Muscle of leg (tissue), 16 donors: ENCODE measurements at places on chromosomes 4 and X. TPM values are rescaled to one million over a fixed set of nuclear protein-coding genes. Genes with fewer than 3 reads are reported as not detected.
A peak's percentile ranks its signal among the peaks of the same experiment; 100 is the strongest.

DNA sequence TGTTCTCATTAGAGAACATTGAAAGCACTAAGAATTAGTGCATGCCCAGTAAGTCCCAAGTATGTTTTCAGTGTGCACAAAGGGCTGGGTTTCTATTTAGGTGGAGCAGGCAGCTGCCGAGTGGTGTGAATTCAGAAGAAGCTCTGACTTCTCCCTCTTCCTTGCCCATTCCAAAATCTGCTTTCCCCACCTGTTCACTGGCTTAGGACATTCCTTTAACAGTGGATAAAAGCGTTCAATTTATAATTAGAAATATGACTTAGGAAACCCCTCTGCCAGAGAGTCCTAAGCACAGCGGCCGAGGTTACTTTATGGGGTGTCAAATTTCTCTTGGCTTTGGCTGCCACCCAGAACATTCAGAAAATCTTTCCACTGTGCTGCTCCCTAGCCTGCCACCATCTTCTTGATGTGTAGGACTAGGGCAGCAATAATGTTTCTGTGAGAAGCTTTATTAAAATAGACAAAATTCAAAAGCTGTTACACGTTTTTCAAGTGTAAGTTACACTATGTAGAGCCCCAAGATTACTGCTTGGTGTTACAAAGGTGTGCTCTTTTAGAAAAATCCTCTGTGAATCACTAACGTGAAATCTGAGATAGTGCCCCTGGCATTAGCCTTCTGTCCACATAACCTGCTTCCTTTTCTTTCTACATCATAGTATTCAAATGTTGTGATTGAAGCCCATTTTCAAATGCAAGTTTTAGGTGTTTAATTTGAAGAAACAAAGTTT lies 191.6 kb upstream of the ANKRD50 start:
- H3K4me1 ChIP-seq = peaks cover 9% of the 10 kb centered on the region
- no peaks in the 10 kb centered on the region for H3K36me3 ChIP-seq
- H3K27me3 ChIP-seq = no peaks in the 10 kb centered on the region
- peak; percentile 94 for DNase-seq

Gene AKAP17A
- total RNA-seq = 19.9 TPM

Gene COL25A1
- total RNA-seq = 9.7 TPM

DNA sequence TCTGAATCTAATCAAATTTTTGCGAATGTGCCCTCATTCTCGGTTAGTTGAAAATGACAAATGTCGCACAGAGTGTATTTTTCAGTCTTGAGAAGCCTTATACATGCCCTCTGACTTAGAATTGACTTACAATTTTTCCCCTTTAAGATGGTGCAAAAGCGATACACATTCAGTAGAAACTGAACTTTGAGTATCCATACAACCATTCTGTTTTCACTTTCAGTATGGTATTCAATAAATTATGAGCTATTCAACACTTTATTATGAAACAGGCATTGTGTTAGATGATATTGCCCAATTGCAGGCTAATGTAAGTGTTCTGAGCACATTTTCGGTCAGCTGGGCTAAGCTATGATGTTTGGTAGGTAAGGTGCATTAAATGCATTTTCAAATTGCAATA lies 43.4 kb downstream of the SLC9A7 start:
- H3K27ac ChIP-seq = no peak overlapping the region
- H3K4me1 ChIP-seq = peaks cover 2% of the 10 kb centered on the region
- no peaks in the 10 kb centered on the region for H3K36me3 ChIP-seq
- H3K4me3 ChIP-seq = no peak overlapping the region

DNA sequence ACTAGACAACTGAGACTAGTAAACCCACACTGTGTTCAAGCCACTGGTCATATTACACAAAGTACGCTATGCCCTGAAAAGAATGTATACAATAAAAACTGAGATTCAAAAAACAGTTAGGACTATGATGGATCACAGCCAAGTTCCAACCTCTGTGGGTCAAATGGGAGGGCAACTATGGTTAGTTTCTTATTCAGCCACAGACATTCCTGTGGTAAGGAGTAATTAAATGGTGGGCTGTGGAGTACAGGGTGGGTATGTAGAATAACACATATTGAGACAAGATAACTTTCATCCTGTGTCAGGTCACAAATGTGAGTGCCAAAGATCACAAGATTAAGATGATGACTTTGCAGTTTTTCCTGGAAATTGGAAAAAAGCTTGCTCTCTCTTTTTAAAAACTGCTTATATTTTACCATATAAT lies 167.2 kb downstream of the NPNT start:
- no peaks in the 10 kb centered on the region for H3K36me3 ChIP-seq
- no peaks in the 10 kb centered on the region for H3K4me1 ChIP-seq
- no peak overlapping the region for H3K4me3 ChIP-seq
- no peak for DNase-seq
- H3K27ac ChIP-seq = no peak overlapping the region

Gene GPR173
- total RNA-seq = 4.4 TPM

Gene MTMR8
- 2.0 TPM for total RNA-seq

Gene FAM156B
- 20.8 TPM for total RNA-seq
